ENCODE measurements at places on chromosomes 16 and 17.

GRCh38 chr17:41982026-41982760, 15.6 kb downstream of the CNP start:
- no peak for DNase-seq

GRCh38 chr17:29084541-29085146, 41.7 kb downstream of the PIPOX start:
- DNase-seq: no peak

DNA sequence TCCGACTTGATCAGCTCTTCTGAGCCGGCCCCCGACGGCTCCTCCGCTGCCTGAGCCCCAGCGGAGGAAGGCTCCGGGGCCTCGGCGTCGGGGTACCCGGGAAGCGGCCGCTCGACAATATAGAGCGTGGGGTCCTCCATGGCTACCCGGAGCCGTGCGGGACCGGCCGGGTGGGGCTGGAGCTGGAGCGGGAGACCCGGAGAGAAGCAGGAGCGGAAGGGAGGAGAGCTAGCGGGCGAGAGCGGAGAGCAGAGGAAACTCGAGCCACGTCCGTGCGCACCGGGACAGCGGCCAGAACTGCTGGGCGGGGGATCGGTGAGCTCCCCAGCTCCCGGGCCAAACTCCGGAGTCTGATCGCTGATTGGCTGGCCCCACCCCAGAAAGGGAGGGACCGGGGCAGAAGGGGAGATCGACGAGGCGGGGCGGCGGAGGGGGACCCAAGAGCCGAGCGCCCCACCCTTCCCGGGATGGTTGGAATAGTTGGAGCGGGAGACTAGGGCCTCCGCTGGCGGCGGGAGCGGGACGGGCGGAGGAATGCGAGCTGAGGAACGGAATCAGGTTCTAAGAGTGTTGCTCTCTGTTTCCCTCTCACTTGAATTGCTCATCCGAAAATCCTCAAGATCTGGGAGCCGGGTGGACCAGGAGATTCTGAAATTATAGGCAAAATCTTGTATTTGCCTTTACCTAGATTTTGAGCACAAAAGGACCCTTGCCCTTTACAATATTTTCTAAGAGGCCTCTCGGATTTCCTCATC, at the start of gene CAVIN1:
TSS of gene CAVIN1 (minus strand) at position 299 of the 755 bp plus-strand sequence. CDS start at position 140, 159 bp downstream.
- DNase-seq: no peak

- DNase-seq: no peak
These were observed 607.1 kb downstream of the KCNJ2 start for GRCh38 chr17:70776441-70776840.

DNA sequence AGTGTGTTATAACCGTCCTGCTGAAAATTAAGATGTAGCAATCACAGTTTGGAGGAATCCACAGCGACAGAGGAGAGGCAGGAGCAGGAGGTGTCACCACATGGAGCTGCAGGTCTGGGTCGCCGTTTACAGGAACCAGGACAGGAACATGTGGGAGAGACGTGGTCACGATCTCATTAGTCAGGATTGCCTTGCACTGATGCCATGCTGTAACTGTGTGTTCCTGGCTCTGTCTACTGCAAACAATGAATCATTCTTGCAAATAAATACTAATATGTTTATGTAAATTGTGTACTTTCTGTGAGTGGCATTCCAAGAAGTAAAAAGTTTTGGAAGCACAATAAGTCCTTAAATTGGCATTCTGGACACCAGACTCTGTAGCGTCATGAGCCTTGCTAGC, 271.8 kb downstream of the CPPED1 start:
- DNase-seq: no peak

GRCh38 chr17:32492648-32493289, 6.0 kb downstream of the CDK5R1 start:
- DNase-seq: no peak

- DNase-seq: peak; percentile 72
These were observed 363 bp upstream of the MIF4GD start for GRCh38 chr17:75271233-75271954.

DNA sequence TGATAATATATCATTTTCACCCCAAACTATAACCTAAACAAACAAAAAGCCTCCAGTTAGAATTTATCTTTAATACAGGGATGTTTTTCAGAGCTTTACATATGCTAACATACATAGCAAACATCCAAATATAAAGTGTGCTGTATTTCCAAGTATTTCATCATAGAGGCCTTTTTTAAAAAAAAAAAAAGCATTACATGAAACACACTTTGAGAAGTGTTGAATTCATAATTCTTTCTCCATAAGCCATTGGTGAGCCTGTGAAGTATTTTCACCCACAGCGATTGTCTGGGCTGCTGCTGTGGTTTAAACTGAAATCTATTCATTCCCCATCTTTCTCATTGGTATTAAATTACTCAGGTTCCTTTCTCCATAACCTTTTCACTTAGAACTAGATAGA, 503.4 kb upstream of the CDH8 start:
- no peak for DNase-seq

DNA sequence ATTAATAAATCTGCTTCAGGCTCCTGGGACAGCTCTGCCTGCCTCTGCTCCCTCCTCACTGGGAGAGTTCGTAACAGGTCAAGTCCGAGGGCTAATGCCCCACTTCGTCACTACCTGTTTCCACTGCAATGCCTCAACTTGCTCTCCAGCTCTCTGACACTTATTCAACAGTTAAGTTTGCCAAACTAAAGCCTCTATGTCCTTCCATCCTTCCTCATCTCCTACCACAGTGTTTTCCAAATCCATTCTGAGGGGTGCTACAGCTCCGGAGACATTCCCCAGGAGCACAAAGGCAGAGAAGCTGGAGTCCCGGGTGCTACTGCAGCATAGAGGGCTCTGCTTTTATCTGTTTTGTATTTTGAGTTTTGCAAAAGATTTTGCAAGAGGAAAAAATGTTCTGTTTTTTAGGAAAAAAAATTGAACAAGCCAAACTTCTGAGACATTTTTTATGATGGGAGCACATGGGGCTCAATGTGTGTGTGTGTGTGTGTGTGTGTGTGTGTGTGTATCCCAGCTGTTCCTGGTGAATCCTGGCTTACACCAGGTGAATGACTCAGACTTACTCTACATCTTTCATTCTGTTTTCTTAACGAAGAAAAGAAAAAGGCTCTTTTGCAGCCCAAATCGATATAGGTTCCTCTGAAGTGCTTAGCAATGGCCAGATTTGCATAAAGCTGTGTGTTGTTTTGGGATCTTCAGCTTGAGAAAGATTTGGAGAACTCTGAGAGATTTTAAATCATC, 46.1 kb upstream of the MYOCD start:
- DNase-seq: no peak

DNA sequence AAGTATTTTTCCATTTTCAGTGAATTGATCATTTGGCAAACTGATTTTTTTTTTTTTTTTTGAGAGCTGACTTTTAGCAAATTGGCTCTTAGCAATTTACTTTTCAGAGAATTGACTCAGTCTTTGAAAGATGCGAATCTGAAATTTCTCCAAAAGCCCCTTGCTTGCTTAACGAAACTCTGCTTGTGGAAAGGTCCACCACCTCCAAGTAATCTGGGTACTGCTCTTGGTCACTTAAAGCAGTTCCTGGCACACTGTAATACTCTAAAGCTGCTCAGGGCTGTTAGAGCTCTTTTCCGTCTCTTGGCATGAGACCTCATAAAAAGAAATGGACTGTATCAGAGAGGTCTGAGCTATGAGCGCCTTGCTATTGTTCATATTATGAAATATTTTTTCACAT, 2.9 kb downstream of the GSDMB start:
- no peak for DNase-seq

- no peak for DNase-seq
These were observed 19.1 kb downstream of the CAPNS2 start for GRCh38 chr16:55585631-55586030.

GRCh38 chr17:29401258-29401657, 11.1 kb downstream of the TAOK1 start:
- no peak for DNase-seq

DNA sequence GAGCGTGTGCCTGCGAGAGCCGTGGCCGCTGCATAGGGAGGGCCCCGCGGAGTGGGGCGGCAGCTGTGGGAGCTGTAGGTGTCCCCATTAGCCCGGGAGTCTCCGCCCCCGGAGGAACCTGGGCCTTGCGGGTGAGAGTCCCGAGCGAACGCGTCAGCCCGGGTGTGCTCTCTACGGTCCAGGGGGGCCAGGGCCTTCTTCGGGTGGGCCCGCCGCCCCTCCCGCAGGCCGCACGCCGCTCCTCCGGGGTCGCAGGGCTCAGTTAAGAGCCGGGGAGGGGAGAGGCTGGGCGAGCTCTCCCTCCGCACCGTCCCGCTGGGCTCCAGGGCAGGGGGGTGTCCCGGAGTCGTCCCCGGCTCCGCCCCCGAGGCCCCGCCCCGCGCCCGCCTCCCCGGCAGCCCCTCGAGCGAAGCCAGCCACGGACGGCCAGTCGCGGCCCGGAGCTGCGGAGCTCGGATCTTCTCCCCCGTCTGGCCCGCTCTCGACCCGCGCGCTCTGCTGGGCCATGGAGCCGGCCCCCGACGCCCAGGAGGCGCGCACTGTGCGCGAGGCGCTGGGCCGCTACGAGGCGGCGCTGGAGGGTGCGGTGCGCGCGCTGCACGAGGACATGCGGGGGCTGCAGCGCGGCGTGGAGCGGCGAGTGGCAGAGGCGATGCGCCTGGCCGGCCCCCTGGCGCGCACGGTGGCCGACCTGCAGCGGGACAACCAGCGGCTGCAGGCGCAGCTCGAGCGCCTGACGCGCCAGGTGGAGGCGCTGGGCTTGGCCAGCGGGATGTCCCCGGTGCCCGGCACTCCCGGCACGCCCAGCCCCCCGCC, at the start of gene SMTNL2:
TSS of gene SMTNL2 (plus strand) at position 429 of the 816 bp plus-strand sequence. CDS start at position 506, 77 bp downstream.
- no peak for DNase-seq

- DNase-seq: peak; percentile 47
These were observed 33.3 kb downstream of the JPH3 start for GRCh38 chr16:87635541-87636049.

DNA sequence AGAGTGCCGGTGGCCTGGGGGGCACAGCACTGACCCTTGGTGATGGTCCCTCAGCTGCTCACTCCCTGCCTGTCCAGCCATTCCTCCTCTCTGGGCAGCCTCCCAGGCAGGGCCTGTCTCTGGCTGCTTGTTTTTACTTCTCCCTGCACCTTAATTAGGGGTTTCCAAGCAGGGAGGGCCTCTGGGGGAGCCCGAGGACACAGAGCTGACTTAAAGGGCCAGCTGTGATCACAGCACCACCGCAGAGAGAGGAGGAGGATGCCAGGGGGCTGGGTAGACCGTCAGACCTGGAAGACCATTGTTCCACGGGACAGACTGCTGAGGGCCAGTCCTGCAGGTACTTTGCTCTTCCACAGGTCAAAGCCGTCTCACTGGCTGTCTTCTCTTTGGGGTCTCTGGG, 1.2 kb upstream of the DPH1 start:
- no peak for DNase-seq

DNA sequence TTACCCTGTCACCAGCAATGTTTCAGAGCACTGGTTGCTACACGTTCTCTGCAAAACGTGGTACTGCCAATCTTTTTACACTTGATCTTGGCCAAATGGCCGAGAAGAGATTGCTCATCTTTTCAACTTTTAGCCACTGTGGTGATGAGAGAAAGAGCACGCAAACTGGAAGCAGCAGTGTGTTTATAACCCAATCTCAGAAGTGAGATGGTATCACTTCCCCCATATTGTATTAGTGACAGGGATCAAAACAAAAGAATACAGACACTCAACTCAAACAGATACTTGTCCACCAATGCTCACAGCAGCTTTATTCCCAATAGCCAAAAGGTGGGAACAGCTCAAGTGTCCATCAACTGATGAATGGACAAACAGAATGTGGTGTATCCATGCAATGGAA, 72.1 kb upstream of the FA2H start:
- no peak for DNase-seq

DNA sequence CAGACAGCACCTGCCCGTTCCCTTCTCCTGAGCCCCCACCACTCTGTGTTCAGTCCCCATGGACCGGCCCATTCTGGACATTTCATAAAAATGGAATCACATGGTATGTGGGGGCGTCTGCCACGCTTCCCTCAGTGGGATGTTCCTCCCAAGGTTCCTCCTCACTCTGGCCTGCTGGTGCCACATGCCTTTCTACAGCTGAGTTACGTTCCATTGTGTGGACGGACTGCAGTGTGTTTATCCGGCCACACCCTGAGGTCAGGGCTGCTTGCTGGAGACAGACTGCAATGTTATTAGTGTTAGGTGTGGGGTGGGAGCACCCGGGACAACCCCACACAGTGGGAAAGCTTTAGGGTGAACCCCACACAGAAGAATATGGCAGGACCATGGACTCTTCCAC, 5.9 kb upstream of the AATK start:
- DNase-seq: no peak

GRCh38 chr16:24801761-24802302, 43.9 kb upstream of the SLC5A11 start:
- no peak for DNase-seq

GRCh38 chr16:11326084-11326736, 19.0 kb upstream of the RMI2 start:
- no peak for DNase-seq

- DNase-seq: no peak
These were observed 86.8 kb upstream of the WSB1 start for GRCh38 chr17:27207073-27207513.

- no peak for DNase-seq
These were observed 38.7 kb downstream of the NLRC5 start for GRCh38 chr16:57028086-57028485.

DNA sequence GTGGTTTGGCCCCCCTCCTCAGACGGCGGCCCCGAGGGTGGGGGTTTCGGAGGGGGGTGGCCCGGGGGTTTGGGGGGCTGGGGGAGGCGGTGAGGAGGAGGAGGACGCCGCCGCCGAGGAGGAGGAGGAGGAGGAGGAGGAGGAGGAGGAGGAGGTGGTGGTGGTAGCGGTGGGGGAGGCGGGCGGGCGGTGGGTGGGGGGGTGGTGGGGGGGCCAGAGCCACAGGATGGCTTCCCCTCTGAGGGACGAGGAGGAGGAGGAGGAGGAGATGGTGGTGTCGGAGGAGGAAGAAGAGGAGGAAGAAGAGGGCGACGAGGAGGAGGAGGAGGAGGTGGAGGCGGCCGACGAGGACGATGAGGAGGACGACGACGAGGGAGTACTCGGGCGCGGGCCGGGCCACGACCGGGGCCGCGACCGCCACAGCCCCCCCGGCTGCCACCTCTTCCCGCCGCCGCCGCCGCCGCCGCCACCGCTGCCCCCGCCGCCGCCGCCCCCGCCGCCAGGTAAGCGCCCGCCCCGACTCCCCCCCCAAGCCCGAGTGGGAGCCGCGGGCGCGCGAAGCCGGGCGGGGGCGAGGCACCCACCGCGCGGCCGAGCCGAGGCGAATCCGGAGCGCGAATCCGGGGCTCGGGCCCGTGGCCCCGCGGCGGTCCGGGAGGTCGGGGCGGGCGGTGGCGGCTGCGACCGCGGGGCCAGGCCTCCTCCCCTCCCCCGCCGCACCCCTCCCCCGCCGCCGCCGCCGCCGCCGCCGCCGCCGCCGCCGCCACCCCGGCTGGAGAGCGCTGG, 3.8 kb upstream of the CHD3 start:
- peak; percentile 9 for DNase-seq

- no peak for DNase-seq
These were observed 47.3 kb downstream of the C16orf82 start for GRCh38 chr16:27114006-27114405.

- no peak for DNase-seq
These were observed 154.3 kb upstream of the ZFHX3 start for GRCh38 chr16:73202161-73202729.

DNA sequence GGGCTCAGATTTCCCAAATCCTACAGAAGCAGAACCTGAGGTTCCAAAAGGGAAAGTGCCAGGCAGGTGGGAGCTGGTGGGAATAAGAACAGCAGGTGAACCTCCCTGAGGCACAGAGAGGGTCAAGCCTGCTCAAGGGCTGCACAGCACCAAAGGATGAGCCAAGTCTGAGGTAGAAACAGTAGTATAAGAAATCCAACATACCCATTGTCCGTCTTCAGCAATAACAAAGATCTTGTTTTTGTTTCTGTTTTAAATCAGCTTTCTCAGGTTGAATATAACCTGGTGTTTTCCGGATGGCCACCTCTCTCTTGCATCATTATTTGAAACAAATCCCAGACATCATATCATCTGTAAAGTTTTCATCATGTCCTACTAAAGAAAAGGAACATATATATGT, 10.6 kb upstream of the CES3 start:
- no peak for DNase-seq
